ENCODE measurements at places on chromosomes 5 and 9. TPM values are rescaled to one million over a fixed set of nuclear protein-coding genes. Genes with fewer than 3 reads are reported as not detected.

RAB3C gene
- total RNA-seq = 1.3 TPM

PIP5K1B gene
- total RNA-seq = 50.1 TPM

PCDHGA10 gene
- total RNA-seq = 3.3 TPM

FRRS1L gene
- total RNA-seq = 5.7 TPM

PDE4D gene
- 82.6 TPM for total RNA-seq

DNA sequence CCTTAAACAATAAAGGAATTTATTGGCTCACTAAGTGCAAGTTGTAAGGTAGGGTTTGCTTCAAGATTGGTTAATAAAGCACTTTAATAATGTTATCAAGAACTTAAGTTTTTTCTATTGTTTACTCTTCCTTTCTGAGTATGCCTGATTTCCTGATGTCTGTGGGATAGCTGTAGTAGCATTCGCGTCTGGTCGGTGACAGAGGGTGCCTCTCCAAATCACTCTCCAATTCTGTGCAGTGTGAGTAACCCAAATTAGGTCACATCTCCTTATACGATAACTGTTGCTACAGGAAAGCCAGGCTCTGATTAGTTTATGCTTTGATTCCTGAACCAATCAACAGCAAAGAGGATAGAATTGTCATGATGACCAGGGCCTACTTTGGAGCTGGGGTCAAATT is 90.7 kb downstream of the CCDC192 start:
- DNase-seq = no peak

GRCh38 chr5:144108131-144108530 is 62.3 kb downstream of the YIPF5 start:
- DNase-seq = no peak

- DNase-seq = no peak
Observed at GRCh38 chr5:5315068-5315980, 107.2 kb upstream of the ICE1 start.

DNA sequence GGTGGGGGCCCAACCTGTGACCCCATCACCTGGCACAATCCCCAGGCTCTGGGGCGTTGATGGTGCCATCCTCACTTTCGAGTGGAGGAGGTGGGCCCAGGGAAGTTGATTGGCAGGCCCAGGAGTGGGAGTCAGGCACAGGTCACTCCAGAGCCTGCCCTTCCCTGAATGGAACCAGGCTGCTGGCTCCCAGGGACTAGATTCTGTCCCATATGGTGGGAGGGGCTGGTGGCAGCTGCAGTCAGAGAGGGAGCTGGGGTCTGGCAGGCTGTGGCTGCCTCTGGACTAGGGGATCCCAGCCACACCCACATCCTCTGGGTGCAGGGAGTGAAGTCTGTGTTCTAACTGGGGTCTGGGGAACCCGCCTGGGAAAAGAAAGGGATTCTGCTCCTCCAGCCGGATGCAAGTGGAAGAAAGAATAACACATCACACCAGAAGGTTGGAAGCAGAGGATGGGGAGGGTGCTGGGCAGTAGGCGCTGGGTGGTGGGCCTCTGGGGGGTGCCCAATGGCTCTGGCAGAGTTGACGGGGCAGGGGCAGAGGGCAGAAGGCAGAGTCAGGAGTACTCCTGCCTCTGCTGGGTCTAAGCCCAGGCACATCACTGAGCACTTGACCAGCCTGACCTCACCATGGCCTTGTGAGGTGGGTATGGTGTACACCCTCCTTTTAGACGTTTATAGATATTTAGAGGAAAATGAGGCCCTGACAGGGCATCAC is 25.8 kb downstream of the CEL start:
- no peak for DNase-seq

DNA sequence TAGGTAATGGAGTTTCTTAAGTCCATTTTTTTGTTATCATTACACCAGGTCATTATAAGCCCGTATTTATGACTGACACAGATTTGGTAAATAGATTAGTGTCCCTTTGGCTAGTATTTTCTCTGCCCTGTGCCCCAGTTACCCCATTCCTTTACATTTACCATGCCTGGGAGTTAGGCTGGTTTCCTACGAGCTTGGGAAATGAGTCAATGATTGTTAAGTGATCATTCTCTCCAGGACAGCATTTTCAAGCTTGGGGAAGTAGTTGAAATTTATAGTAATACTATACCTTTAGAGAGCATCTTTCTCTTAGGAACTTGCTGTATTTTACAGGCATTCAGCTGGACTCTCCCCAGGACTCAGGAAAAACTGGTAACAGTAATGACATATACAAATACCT is 573.1 kb downstream of the TLE4 start:
- no peak for DNase-seq

DNA sequence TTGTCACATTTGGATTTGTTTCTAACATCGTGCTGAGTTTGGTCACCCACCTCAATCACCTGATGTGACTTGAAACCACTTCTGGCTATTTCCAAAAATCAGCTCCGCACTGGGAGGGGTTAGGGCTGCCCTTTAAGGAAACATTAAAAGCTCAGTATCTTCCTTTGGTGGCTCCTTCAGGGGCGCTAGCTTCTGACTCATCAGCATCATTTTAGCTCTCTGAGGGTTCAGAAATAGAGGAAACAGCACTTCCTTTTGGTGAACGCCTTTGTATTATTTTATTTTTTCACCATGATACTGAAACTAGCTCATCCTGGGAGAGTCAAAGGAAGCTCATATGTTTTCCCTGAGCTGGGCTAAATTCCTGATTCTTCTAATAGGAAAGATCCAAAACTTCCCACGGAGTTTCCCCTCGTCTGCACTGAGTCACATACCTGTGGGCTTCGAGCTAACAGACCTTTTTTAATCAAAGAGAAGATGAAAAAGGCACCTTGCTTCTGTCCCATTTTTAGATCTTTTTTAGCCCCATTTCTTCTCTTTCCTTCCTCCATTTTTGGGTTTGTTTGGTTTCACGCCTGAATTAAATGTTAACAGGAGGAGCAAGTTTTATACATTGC is 48.2 kb downstream of the ROPN1L start:
- DNase-seq = no peak

DNA sequence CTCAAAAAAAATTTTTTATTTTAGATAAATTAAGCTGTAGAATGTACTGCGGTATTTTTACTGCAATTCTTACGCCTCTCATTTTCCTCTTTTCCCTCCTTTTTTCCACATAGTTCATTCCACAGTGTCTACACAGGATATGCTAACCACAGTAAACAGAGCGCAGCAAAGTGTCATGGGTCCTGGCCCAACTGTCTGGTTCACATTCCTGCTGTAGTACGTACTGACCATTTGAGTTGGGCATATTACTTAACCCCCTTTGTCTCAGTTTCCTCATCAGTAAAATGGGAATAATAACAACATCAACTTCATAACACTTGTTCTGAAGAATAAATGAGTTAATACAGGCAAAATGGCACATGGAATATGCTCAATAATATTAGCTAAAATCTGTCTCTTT is 41.6 kb downstream of the SLC44A1 start:
- DNase-seq = no peak

DNA sequence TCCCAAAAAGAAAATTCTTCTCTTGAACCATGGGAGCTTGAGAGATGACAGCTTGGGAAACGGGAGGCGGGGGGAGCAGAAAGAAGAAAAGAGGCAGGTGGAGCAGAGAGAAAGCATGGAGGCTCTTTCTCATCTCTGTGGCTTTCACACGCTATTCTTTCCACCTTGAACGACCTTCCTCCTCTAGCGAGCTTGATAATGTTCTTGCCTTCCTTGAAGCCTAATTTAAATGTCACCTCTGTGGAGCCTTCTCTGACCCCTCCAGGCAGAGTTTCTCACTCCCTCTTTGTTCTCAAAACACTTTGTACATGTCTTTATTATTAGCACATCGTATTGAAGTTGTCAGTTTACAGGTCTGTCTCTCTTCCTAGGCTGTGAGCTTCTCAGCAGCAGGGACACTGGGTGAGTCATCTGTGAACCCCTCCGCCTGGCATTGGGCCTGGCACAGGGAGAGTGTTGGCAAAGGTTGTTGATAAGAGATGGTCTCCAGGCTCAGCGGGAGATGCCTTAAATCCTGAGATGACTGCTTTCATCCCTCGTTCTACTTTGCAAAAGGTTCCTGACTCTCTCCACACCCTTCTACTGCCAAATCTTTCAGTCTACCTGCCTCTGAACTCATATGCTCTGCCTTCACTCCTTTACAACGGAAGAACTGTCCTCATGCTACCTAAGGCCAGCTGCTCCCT is 14.1 kb upstream of the STRBP start:
- DNase-seq = peak; percentile 73

GRCh38 chr5:83865579-83865978 is 144.9 kb upstream of the HAPLN1 start:
- no peak for DNase-seq

GRCh38 chr5:44367203-44367602 is 22.0 kb downstream of the FGF10 start:
- DNase-seq = no peak

- DNase-seq = no peak
Observed at GRCh38 chr5:96595300-96596090, 66.7 kb upstream of the CAST start.

- no peak for DNase-seq
Observed at GRCh38 chr9:5389109-5389732, 48.5 kb downstream of the PLGRKT start.

DNA sequence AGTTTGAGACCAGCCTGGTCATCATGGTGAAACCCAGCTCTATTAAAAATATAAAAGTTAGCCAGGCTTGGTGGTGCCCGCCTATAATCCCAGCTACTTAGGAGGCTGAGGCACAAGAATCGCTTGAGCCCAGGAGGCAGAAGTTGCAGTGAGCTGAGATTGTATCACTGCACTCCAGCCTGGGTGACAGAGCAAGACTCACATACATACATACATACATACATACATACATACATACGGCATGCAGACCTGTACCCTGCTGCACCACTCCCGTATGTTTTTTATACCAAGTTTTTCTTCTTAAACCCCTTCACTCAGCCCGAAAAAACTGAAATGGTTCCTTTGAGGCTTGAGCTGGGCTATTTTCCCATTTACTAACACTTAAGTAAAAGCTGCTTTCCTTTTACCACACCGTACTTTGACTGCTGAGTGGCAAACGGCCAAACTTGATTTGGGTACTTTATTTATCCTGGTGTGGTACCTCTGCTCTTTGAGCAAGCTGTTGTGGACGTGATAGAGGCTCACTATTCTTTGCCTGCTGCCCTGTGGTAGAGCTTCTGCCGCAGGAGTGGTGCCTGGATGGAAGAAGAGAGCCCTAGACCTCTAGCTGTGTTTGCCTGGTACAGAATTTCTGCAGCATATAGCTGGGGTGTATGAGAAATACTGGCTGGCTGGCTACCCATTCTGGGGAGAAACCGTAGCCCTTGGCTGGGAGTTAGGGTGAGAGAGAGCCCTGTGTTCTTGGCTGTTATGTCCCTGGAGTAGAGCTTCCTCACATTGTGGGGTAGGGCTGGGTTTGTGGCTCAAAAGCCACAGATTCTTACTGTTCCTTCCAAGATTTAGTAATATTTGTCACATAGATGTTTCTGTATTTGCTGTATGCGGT is 19.4 kb downstream of the IPO11 start:
- DNase-seq = peak; percentile 32

DNA sequence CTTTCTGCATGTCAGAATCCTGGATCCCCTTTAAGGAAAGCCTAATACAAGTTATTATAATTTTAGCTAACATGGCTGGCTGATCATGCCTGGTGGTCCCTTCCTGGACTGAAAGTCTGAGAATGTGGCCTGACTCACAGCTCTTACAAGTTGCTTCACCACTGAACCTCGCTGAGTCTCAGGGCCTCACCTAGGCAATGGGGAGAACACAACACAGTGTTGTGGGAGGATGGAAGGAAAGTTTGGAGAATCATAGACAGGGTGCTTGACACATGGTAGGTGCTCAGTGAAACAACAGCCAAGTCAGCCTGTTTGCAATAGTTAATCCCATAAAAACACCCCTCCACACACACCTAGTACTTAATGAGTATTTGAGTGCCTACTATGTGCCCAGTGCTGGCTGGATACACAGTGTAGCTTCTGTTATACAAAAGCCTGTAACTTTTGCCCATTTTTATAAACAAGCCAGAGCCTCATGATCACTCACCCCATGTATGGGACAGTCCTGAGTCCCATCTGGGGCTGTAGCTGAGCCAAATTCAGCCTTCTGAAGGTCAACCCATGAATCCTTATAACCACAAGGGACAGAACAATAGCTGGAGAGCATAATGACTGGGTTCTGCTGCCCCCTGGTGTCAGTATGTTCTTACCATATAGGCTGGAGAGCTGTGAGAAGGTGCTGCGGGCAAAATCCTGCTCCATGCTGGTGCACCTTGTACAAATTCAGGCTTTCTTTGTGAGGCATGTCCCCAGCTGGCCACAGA is 3.9 kb downstream of the ACSL6 start:
- DNase-seq = peak; percentile 80

- no peak for DNase-seq
Observed at GRCh38 chr9:16884952-16885513, 14.6 kb upstream of the BNC2 start.

- DNase-seq = no peak
Observed at GRCh38 chr5:141677415-141677814, 4.6 kb downstream of the ARAP3 start.

All from left cardiac atrium (tissue), 4 donors.